ENCODE measurements at places on chromosomes 2 and 18.

- no peak for DNase-seq
These were observed 21.0 kb downstream of the C1D start for GRCh38 chr2:68041704-68042245.

- DNase-seq: no peak
These were observed 7.6 kb upstream of the ONECUT2 start for GRCh38 chr18:57427429-57428201.

- DNase-seq: no peak
These were observed 78.3 kb downstream of the POU3F3 start for GRCh38 chr2:104932243-104932642.

- no peak for DNase-seq
These were observed 165.3 kb downstream of the TNS1 start for GRCh38 chr2:217837530-217837929.

GRCh38 chr2:2636813-2637212 lies 305.7 kb upstream of the MYT1L start:
- DNase-seq: no peak
